ENCODE measurements at places on chromosomes 4 and X. TPM values are rescaled to one million over a fixed set of nuclear protein-coding genes. Genes with fewer than 3 reads are reported as not detected.

DNA sequence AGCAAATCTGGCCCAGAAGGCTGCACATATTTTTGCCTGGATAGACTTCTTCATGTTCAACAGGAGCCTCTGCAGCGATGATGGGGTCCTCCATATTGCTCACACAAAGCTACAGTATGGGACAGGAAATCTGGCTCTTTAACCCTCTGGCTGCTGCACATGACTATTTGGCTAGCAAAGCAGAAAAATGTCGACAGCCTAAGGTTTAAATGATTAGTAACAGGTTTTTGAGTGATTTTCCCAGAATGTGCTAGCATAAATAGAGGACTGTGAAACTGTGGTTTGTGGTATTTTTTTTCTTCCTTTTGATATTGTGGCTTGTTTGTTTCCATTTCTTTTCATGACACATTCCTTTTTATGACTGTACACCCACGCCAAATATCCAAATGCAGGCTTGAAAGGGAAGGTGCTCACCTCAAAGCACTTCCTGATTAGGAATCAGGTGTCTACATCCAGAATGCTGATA is 120.2 kb upstream of the GK2 start:
- H3K36me3 ChIP-seq, result no peaks in the 10 kb centered on the region
- H3K27me3 ChIP-seq, result no peaks in the 10 kb centered on the region
- H3K27ac ChIP-seq, result no peak overlapping the region
- no peaks in the 10 kb centered on the region for H3K4me1 ChIP-seq
- DNase-seq, result peak; percentile 61

Gene MAGEA2
- not detected for polyA plus RNA-seq

DNA sequence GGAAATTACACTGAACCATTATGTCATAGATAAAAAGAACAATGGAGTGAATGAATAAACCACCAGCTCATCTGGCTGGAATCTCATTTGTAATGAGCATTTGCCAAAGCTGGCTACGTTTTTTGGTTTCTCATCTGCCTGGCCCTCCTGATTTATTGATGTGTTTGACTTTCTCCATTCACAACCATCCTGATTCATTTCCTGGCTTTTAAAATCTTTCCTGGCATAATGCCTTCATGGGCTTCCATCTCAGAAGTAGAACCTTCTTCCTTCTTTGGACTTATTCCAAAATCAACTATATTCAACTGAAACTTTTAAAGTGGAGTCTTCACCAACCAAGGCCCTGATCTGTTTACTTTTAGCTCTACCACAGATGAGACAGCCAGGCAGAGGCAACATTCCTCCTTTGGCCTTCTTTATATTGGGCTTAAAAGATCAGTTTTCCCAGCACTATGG is 36.0 kb upstream of the ARSJ start:
- no peak overlapping the region for H3K4me3 ChIP-seq
- no peak overlapping the region for H3K27ac ChIP-seq
- DNase-seq, result peak; percentile 100
- H3K4me1 ChIP-seq, result peaks cover 4% of the 10 kb centered on the region
- H3K27me3 ChIP-seq, result no peaks in the 10 kb centered on the region
- H3K36me3 ChIP-seq, result no peaks in the 10 kb centered on the region

Gene AMOT
- 7.5 TPM for polyA plus RNA-seq

DNA sequence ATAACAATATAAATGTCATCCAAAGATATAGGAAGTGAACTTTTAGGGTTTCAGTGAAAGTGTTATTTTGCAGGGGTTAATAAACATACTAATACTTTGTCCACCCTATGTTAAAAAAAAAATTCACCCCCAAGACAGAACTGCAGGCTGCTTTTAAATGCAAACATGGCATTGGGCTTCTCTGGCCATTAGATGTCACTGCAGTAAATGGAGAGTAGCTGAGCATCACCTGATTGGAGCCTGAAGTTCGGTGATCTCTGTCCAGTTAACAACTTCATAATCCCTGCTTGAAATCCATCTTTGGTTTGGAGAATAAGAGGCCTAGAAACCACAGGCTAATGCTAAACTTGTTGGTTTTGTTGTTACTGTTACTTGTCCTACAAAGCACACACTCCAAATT is 18.7 kb downstream of the SLC25A43 start:
- no peak overlapping the region for H3K27ac ChIP-seq
- no peaks in the 10 kb centered on the region for H3K36me3 ChIP-seq
- no peaks in the 10 kb centered on the region for H3K27me3 ChIP-seq
- no peak for DNase-seq
- no peaks in the 10 kb centered on the region for H3K4me1 ChIP-seq
- H3K4me3 ChIP-seq, result no peak overlapping the region

DNA sequence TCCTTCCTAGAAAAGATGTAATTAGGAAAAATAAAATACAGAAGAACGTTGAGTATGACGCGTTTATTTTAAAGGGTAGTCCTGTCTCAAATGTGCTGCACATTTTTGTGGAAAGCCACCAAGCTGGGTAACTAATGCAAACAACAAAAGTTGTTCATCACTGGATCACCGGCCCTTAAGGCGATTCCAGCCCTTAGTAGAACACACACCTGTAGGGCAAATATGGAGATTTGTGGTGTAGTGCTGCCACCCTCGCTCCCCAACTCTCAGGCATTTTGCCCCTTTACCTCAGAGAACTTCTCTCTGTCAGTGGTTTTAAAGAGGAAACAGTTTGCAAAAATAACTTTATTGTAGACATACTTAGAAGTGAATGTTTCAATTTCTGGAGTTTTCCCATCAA is 1.9 kb downstream of the TBL1X start:
- DNase-seq, result no peak
- peak overlapping the region; percentile 2 for H3K4me3 ChIP-seq
- H3K4me1 ChIP-seq, result no peaks in the 10 kb centered on the region
- no peaks in the 10 kb centered on the region for H3K36me3 ChIP-seq
- H3K27me3 ChIP-seq, result no peaks in the 10 kb centered on the region

DNA sequence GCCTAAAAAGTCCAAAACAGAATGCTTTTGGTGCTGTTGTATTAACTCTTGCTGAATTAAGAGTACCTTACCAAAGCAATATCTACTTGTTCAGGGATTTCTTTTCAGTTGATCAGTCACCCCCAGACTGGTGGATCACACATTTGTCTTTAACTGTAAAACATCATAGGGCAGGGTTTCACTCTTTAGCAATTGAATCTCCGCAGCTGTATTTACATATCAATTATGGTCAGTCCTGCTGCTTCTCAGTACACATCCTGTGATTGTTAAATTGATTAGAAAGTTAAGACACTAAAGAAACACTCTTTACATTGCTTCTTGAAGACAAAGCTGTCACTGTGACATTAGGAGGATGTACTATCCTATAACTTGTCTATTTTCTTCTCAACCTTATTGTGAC is 277.1 kb upstream of the ADGRL3 start:
- no peaks in the 10 kb centered on the region for H3K4me1 ChIP-seq
- no peak overlapping the region for H3K27ac ChIP-seq
- H3K36me3 ChIP-seq, result no peaks in the 10 kb centered on the region
- no peaks in the 10 kb centered on the region for H3K27me3 ChIP-seq

- H3K27me3 ChIP-seq, result no peaks in the 10 kb centered on the region
- no peak overlapping the region for H3K27ac ChIP-seq
- no peak overlapping the region for H3K4me3 ChIP-seq
- H3K36me3 ChIP-seq, result no peaks in the 10 kb centered on the region
- no peak for DNase-seq
These were observed 700.5 kb downstream of the TRIML1 start for GRCh38 chr4:188839704-188840103.

DNA sequence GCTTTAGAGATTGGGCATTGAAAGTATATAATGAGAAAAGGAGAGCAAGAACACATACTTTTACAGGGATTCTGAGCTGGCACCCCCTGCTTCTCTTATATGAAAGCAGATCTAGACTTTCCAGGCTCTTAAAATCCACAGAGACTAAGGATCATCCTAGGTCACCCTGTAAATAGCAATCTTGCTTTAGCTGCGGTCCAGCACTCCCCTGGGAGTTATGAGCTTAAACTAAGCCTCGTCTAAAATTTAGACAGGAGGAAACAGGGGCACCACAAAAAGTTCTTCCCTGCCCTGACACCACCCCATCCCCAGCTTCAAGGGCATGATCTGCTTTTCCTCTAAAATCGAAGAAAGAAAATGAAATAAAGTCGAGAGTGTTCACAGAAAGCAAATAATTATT is 143.3 kb upstream of the KCNIP4 start:
- no peak overlapping the region for H3K4me3 ChIP-seq
- no peak overlapping the region for H3K27ac ChIP-seq
- H3K4me1 ChIP-seq, result no peaks in the 10 kb centered on the region
- H3K36me3 ChIP-seq, result no peaks in the 10 kb centered on the region

DNA sequence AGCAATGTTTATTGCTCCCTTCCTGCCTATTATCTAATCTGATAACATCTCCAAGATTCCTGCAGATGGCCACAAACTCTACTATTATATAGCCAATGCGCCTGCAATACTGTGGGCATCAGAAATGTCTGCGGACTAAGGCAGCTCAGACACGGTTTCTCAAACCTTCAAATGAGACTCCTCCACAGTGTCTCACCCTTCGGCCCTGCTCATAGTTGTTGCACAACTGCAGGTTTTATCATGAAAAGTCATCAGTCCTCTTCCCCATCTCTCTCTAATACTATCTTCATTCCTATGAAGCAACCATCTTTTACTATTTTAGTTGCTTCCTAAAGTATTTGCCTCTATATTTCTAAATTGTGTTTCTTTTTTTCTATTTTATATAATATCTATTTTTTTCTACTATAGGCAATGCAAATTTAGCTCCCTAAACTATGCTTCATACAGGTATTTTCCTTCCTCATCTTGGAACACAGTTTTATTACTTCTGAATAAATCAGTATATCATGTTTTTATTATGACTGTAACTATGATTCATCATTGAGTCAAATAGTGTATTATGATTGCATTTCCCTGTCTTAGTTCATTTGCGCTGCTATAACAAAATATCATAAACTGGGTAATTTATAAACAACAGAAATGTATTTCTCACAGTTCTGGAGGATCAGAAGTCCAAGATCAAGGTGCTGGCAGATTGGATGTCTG is 129.7 kb upstream of the EDNRA start:
- H3K27me3 ChIP-seq, result no peaks in the 10 kb centered on the region
- no peak overlapping the region for H3K27ac ChIP-seq
- no peak overlapping the region for H3K4me3 ChIP-seq
- H3K36me3 ChIP-seq, result no peaks in the 10 kb centered on the region
- no peaks in the 10 kb centered on the region for H3K4me1 ChIP-seq

DNA sequence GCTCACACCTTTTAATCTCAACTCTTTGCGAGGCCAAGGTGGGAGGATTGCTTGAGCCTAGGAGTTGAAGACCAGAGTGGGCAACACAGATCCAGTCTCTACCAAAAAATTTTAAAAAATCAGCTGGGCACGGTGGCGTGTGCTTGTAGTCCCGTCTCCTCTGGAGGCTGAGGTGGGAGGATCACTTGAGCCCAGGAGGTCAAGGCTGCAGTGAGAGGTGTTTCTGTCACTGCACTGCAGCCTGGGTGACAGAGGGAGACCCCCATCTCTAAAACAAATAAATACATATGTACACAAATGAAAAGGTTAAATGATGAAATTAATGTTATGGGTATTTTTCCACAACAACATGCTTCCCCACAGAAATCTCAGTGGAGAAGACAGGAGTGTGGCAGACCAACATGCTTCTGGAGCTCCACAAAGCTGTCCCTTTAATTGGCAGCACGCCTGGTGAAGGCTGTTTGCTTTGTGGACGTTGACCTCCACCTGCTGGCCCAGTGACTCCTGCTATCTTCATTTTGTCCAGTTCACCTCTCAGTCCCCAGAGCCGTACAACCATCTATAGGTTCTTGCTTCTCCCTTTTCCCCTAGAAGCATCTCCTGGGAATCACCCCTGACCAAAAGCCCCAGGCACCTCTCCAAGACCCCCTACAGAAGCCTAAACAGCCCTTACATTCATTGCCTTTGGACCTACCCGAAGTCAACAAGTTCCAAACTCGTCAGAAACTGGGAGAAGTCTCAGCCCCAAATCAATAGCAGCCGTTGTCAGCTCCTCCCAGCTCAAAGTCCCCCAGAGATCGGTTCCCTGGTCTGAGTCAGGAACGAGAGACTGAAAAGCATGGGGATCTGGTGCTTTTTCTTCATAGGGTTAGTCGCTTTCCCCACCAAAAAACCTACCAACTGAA is 36.4 kb upstream of the CD99 start:
- H3K4me1 ChIP-seq, result no peaks in the 10 kb centered on the region
- H3K27ac ChIP-seq, result no peak overlapping the region
- H3K27me3 ChIP-seq, result no peaks in the 10 kb centered on the region

DNA sequence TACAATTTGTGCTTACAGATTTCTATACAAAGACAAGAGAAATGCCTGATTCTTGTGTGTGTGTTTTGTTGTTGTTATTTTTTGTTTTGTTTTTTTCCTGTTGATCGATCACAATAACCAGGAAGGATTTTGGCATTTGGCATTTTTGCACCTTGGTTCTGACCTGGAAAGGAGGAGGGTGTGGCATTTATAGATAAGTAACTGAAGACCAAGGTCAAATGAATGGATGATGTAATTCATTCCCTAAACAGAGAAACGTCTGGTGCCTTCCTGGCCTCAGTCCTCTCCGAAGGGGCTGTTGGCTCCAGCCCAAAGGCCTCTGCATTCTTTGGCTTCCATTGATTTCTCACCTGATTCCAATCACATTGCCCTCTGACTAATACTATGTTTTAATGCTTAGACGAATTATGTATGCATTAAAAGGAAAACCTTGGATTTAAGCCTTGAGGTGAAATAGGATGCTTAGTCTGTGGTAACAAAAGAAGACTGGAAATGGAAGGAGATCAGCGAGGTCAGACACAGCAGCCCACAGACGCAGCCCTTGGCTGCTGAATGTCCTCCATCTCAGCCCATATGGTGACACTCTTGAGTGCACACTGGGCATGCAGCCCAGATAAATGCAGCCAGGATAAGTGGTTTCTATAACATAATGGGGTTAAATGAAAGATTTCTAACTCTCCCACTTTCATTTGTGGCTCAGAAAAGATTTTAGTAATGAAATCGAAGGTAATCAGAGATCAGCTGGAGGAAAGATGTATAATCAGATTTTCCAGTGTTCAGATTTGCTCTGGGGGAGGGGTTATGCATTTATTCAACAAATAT is 60.5 kb upstream of the TRIM2 start:
- peak overlapping the region; percentile 24 for H3K4me3 ChIP-seq
- no peaks in the 10 kb centered on the region for H3K27me3 ChIP-seq
- H3K4me1 ChIP-seq, result peaks cover 8% of the 10 kb centered on the region
- no peaks in the 10 kb centered on the region for H3K36me3 ChIP-seq

Gene ADGRG4
- 0.03 TPM for polyA plus RNA-seq

- DNase-seq, result peak; percentile 19
- H3K4me1 ChIP-seq, result no peaks in the 10 kb centered on the region
- no peak overlapping the region for H3K27ac ChIP-seq
- peaks cover 5% of the 10 kb centered on the region for H3K27me3 ChIP-seq
- no peaks in the 10 kb centered on the region for H3K36me3 ChIP-seq
These were observed 16.5 kb downstream of the MCF2 start for GRCh38 chrX:139691493-139691842.

GRCh38 chr4:176563591-176563990 is 229.1 kb downstream of the VEGFC start:
- no peaks in the 10 kb centered on the region for H3K36me3 ChIP-seq
- DNase-seq, result peak; percentile 91
- H3K27ac ChIP-seq, result no peak overlapping the region
- no peak overlapping the region for H3K4me3 ChIP-seq
- H3K4me1 ChIP-seq, result peaks cover 2% of the 10 kb centered on the region

Gene MAGEC2
- not detected for polyA plus RNA-seq

Gene CCKAR
- polyA plus RNA-seq, result 0.59 TPM

- H3K4me1 ChIP-seq, result no peaks in the 10 kb centered on the region
- no peaks in the 10 kb centered on the region for H3K36me3 ChIP-seq
- no peak overlapping the region for H3K27ac ChIP-seq
- no peak overlapping the region for H3K4me3 ChIP-seq
These were observed 38.4 kb upstream of the SCOC start for GRCh38 chr4:140335076-140335475.

Data from fibroblast of lung (primary cell).